Stomach (tissue), 19 donors: ENCODE measurements at places on chromosomes 4 and X. TPM values are rescaled to one million over a fixed set of nuclear protein-coding genes. Genes with fewer than 3 reads are reported as not detected.

GRCh38 chr4:143026459-143027170 is 158.1 kb upstream of the USP38 start:
- DNase-seq: no peak

DNA sequence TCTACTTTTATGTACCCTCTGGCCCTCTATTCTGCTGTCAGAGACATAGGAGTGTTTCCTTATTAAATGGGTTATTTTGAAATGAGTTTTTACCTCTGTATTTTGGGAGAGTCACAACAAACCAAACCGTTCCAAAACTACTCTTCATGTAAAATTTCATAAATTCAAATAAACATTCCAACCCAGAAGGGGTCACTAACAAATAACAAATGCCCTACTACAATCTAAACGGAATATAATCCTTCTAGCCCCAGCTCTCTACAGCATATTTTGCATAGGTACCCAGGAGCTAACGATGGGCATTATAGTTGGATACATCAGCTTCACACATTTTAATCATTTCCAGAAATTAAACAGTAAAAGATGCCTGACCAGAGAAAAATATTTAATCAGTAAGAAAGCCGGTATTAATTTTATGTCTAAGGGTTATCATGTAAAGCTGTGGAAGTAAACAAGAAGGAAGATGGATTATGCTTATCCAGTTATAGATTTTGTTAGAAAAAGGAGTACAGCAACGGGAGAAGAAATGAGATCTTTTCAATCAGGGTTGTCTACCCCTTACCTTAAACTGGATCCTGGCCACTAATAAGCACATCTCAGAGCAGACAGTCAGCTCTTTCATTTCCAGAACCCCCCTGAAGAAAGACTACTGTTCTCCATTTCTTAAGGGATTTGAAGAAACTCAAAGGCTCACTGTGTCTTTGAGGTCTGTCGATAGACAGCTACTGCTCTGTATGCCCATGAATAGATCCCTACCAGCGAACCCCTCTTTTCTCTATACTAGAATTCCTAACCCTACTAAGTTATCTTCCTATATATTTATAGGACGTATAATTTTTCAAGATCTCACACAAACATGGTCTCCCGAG is 1.2 kb downstream of the UGDH start:
- DNase-seq: no peak

- no peak for DNase-seq
Measured at GRCh38 chr4:95238554-95238953, 310.2 kb downstream of the UNC5C start.

GRCh38 chr4:100489305-100489704 is 28.5 kb downstream of the EMCN start:
- DNase-seq: no peak

- DNase-seq: no peak
Measured at GRCh38 chr4:42482516-42483327, 85.4 kb downstream of the SHISA3 start.

- DNase-seq: no peak
Measured at GRCh38 chrX:151633157-151633556, 62.1 kb upstream of the PRRG3 start.

GRCh38 chrX:91079342-91080114 is 355.1 kb upstream of the PABPC5 start:
- DNase-seq: no peak

DNA sequence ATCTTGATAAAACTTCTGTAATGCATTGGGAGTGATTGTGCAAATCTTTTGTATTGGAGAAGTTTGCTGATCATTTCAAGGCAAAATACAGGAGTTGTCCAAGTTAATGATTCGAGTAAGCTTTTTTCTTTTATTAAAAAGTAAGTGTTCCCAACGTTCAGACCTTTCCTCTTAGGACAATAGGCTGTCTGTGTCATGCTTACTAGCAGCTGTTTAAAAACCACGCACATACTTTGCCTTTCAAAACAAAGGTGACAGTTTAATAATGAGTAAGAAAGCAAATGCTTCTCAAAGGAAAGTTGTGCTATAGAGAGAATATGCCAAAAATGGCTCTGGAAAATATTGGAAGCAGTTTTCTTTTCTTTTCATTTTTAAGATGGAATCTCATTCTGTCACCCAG is 11.2 kb downstream of the TRAPPC11 start:
- DNase-seq: no peak

- DNase-seq: no peak
Measured at GRCh38 chrX:82648062-82648461, 860.0 kb upstream of the POU3F4 start.

Gene COL4A6
- polyA plus RNA-seq: 19.0 TPM

- DNase-seq: no peak
Measured at GRCh38 chrX:153878345-153878744, 7.6 kb downstream of the L1CAM start.

DNA sequence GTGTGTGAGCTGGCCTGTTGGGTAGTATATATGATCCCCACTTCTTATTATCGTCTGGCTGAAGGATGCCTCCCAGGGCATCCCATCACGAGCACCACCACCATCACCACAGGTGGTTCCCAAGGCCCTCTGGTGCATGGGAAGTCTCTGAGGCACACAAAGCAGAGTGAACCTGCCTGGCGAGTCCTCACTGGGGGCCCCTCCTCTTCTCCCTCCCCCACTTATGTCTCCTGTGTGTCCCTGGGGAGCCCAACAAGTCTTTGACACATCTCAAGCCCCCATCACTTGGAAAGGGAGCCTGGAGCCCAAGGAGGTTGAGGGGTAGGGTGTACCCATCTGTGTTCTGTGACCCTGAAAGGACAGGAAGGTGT is 45.5 kb upstream of the NKX1-1 start:
- DNase-seq: peak; percentile 7

DNA sequence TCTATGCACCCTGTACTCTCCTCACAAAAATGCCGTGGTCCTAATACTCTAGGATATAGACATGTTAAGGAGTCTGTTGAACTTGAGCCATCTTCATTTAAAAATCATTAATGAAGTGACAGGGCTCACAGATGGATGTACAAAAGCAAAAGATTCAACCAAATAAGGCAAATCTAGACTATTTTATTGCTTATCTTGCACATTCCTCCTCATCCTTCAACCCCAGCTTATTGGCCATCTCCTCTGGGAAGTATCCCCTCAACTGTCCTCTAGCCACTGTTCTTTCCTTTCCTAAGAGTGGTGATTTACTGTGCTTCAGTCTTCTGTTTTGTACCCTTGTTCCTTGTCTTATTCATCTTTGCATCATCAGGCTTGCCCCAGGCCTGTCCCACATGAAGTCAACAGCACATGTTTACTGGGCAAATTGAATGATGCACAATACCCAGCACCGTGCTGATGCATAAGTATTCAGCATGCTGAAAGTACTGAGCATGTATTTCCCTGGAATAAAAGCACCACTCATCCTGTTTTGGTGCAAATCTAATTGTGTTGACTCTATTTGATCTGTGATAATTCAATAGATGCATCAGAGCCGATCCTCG is 287.3 kb upstream of the CLNK start:
- no peak for DNase-seq

Gene COPS4
- 34.1 TPM for polyA plus RNA-seq

Gene REELD1
- not detected for polyA plus RNA-seq

- DNase-seq: peak; percentile 86
Measured at GRCh38 chrX:53441531-53442321, 7.6 kb upstream of the HSD17B10 start.

Gene CXCL13
- polyA plus RNA-seq: 3.4 TPM

Gene HELQ
- 7.6 TPM for polyA plus RNA-seq

GRCh38 chrX:53969540-53969939 is 74.7 kb downstream of the PHF8 start:
- DNase-seq: no peak

DNA sequence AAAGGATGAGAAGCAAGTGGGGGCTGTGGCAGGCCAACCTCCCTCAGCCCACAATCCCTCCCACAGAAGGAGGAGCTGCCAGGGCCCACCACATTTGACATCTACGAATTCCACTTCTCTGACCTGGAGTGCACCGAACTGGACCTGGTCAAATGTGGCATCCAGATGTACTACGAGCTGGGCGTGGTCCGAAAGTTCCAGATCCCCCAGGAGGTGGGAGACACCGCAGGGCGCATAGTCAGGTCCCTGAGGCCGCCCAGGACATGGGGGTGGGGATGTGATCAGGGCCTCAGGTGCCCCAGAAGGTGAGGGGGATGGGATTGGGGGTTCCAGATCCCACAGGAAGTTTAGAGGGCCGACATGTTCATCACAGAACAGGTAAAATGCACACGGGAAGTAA is 13.7 kb downstream of the ATP5ME start:
- no peak for DNase-seq

GRCh38 chr4:143382596-143382995 is 45.9 kb downstream of the GAB1 start:
- DNase-seq: no peak

Gene SAGE1
- not detected for polyA plus RNA-seq

- DNase-seq: no peak
Measured at GRCh38 chr4:40194602-40195161, 2.1 kb upstream of the RHOH start.

- DNase-seq: peak; percentile 85
Measured at GRCh38 chrX:48957477-48957826, at the start of gene OTUD5. OTUD5 (minus strand) TSS chrX:48957607; CDS start chrX:48957570, 37 bp downstream.

Gene IL1RAPL1
- polyA plus RNA-seq: not detected

DNA sequence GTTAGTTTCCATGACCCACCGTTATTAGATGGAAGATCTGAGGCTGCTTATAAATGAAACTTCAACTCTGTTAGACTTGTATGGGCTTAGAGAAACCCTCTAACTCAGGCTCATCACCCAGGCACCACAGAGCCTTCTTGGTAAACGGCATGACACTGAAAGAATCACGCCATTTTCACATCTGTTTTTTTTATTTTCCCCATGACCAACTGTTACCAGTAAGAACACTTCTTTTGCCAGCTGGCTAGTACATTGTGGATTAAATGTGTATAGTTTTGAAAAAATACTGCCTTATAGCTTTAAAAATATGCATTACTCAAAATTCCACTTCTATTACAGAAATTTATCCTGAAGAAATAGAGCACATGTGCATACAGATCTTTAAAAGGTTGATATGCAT is 48.0 kb upstream of the APELA start:
- no peak for DNase-seq

Gene ESX1
- polyA plus RNA-seq: not detected

DNA sequence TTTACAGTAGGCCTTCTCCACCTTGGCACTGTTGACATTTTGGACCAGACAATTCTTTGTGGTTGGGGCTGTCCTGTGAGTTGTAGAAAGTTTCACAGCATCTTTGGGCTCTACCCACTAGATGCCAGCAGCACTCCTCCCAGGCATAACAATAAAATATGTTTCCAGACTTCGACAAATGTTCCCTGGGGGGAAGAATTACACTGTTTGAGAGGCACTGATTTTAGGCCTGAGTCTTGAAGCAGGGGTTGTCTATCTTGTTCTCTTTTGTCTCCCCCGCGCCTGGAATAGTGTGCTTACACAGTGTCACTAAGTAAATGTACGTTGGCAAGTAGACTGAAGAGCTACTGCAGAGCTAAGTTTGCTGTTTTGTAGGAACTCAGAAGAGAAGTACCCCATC is 254.4 kb upstream of the BOD1L1 start:
- DNase-seq: no peak

DNA sequence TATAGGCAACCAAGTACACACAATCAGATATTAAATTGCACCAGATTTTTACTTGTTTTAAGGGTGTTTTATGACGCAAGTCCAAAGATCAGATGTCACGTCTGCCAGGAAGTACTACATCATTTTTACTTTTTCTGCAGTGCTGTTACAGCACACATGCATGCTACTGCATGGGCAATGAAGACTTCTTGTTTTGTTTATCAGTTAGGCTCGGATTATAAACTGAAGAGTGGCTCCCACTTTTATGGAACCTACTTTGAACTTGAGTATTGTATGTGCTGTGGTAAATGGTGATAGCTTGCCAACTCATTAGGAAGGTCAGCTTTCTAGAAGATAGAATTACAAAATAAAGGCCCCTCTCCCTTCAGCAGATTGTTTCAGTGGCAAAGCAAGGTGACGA is 131.6 kb downstream of the CEP135 start:
- no peak for DNase-seq

DNA sequence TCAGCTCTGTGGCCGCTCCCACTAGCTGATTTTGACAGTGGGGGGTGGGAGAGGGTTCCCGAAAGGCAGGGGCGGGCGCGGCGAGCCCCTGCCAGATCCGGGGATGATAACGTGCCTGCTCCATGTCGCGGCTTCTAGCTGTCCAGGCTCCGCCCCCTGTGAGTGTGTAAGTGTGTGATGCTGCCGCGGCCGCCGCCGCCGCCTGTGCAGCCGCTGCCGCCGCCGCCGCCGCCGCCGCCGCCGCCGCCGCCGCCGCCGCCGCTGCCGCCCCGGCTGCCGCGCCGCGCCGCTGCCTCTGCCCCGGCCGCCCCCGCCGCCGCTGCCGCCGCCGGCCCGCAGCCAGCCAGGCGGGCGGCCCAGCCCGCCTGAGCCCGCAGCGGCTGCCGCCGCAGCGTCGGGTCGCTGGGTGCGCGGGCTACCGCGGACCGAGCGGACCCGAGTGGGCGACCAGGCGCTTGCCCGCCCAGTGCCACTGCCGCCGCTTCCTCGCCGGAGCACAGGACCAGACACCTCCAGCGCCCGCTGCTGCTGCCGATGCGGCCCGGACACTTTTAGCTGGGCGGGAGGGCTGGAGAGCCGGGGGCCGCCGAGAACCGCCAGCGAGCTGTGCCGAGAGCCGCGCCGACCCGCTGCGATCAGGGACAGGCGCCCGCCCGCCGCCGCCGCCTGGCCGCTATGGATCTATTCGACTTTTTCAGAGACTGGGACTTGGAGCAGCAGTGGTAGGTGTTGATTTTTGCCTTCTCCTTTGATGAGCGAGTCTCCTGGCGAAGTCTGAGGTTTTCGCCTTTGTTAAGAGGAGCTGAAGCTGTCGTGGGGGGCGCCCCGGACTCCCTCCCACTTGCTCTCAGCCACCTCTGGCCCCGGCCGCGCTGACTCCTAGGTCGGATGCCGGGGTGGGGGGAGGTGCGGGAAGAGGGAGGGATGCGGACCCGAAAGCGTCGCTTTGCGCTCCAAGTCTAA is at the start of gene AFF2:
Gene AFF2, plus strand, starts transcription at position 195 of the 963 bp plus-strand sequence. Its CDS starts 481 bp downstream, at position 676.
- DNase-seq: peak; percentile 70

DNA sequence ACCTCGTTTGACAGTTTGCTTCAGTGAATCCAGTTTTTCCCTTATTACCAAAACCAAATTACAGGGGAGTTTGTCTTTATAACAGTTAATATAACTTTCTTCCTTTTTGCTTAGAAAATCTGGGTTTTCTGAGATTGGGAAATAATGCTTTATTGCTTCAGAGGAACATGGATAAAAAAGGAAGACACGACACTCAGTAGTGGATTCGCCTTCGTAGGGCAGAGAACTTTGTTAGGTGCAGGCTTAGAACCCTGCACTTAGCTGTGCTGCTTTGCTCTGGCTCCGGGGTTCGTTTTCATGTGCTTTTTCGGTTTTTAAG is 188.2 kb downstream of the SOWAHB start:
- no peak for DNase-seq
